LoVo (cell line): ENCODE measurements at places on chromosomes 2 and 18.
A peak's percentile ranks its signal among the peaks of the same experiment; 100 is the strongest.

- no peak for DNase-seq
Observed at GRCh38 chr2:10331027-10331701, 28.5 kb downstream of the HPCAL1 start.

DNA sequence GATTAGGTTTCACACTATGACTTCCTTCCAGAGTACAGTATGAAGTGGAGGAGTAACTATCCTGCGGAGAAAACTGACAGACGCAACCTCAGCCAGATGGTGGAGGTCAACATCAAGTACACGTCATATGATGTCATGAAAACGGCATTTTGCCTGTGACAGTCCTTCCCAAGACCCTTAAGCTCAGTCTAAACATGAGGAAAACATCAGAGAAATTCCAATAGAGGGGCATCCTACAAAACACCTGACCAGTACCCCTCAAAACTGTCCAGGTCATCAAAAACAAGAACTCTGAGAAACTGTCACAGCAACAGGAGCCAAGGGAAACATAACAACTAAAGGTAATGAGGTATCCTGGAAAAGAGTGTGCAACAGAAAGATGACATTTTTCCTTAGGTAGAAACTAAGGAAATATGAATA, 1.7 kb downstream of the RNU4ATAC start:
- no peak for DNase-seq

DNA sequence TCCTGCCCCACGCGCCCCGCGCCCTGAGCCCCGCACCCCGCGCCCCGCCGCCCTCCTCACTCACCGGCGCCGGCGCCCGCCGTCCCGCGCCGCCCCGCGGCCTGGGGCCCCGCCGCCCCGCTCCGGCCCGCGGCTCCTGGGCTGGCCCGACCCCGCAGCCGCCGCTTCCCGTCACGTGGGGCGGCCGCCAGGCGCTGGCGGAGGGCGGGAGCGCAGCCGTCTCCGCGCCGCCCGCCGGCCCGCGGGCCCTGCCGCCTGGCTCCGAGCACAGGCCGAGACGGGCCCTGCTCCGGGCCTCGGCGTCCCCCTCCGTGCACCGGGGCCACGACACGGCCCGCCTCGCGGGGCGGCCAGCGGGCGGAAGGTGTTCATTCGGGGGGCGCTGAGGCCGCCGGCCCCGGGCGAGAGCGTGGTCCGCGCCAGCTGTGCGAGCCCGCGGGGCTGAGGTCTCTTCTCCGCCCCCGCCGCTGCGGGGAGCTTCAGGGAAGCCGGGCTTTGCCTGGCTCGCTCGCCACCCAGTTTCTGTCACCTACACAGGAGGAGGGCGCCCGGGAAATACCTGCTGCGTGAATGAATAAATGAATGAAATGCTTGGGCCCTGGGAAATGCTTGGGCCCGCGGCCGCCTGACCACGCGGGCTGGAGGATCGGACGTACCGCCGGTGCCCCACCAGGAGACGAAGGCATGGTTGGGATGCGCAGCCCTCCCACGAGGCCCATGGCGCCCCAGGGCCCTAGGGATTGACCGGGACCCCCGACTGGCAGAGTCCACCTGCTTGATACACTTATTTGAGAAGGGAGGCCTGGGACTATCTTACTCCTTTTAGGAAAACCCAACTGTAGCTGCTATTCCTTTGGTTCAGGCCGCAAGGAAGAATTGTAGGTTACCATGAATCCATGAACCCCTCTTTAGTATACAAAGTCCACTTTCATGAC, at the start of gene TGFBRAP1:
Gene TGFBRAP1, minus strand, starts transcription at position 175 of the 935 bp plus-strand sequence. CDS start 21,434 bp downstream, outside the sequence.
- DNase-seq, result peak; percentile 47

DNA sequence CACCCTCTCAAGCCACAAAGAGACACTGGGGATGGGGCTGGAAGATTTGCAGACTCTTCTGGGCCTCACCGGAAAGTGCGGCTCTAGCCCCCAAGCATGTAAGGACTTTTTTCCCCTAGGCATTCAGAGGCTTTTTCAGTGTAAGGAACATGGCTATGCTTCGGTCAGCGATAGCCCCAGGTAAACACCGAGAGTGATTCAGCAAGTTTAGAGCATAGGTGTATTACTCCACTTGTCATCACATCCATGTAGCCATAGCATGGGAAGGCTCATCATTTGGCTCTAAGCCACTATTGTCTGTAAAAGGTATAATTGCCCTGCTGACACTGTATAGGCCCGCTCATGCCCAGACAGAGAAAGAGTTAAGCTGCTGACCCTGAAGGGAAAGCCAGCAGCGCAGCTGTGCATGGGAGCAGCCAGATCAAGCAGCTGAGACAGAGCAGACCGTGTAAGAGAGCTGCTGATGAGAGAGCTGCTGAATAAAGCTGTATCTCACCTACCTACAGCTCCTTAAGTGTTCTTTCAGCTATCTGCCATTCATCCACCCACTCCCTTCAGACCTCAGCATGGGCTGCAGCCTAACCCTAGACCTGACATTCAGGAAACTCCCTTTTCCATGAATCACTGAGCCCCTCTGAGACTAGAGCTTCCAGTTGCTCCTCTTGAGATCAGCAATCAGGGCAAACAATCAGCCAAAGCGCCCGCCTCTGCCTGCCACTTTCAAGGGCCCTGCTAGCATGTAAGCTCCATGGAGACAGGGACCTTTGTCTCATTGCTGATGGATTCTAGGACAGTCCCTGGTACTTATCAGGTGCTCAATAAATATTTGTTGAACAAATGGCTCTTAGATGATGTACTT, 25.5 kb downstream of the LGALSL start:
- no peak for DNase-seq

GRCh38 chr2:238970553-238971081, 122.7 kb downstream of the TWIST2 start:
- DNase-seq, result peak; percentile 63

DNA sequence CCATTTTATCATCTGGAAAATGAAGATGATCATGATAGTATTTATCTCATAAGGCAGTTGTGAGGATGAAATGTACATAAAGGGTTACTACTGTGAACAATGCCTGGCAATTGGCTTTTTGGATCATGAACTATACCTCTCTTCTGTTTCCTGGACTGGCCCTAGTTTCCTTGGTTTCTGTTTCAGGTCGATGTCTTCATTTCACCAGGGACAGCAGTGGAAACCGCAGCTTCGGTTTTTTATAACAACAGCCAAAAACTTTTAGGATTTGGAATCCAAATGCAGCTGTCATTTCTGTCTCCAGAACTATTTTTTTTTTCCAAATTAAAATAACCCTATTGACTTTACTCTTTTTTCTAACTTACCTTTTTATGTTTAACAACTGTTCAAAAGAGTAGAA, 425.1 kb downstream of the RND3 start:
- no peak for DNase-seq

DNA sequence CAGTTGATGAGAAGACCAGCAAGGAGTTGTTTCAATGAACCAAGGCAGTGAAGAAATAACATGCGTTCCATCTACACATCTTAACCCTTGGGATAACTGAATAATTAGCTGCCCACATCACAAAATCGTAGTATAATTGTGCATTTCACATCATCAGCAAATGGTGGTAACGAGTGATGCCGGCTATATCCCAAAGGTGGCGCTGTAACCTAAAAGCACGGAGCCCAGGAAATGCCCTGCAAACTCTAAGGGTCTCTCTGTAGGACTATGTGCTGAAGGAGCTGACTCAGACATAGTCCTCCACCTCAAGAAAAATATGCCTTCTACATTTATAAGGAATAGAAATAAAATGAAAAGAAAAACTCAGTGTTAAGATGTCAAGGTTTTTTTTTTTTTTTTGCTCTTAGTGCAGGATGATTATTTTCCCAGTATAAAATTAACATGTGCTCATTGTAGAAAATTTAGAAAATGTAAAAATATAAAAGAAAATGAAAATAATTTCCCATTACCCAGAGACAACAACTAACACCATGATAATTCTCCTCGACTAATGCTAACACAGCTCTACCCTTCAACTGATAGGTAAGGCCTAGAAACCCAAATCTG, 23.1 kb upstream of the DSG3 start:
- DNase-seq, result peak; percentile 63
